GM23248 (cell line): ENCODE measurements at places on chromosomes 7 and 10.
A peak's percentile ranks its signal among the peaks of the same experiment; 100 is the strongest.

- peak within 1 kb of the TSS; percentile 80 for H3K4me3 ChIP-seq
- DNase-seq = peak; percentile 69
- no peaks in the 10 kb centered on the region for H3K36me3 ChIP-seq
- peaks cover 9% of the 10 kb centered on the region for H3K27me3 ChIP-seq
These were observed at the start of gene THSD7A for GRCh38 chr7:11831736-11832495. THSD7A (minus strand) TSS chr7:11832198; CDS start chr7:11831946, 252 bp downstream.

DNA sequence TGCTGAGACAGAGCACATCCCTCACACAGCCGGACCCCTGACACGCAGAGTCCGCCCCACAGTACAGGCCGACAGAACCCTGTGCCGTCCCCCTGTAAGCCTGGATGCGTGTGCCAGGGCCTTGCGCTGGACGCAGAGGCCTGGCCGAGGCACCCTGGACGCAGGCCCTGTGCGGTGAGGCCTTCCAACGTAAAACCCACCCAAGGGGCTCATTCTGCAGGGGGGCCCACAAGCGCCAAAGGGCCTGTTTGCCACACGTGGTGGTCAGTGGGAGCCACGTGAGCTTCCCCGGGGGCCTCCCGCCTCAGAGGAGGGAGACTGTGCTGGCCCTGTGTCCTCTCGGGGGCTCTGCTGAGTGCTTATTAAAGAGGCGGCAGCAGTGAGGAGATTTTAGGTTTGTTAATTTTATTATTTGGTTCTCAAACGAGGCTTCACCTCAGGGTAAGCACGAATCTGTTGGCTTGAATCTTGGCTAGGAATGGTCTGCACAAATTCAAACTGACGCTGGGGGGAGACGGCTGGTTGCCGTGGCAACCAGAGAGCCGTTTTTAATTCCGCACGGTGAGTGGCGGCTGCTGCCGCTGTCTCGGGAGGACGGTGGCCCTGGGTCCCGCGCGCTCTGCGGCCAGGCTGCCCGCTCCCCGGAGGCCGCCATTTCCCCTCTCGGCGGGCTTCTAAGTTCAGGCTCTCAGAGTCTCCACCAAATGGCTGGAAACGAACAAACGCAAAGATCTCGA is 4.9 kb upstream of the ADGRA1 start:
- no peak overlapping the region for H3K27ac ChIP-seq
- H3K27me3 ChIP-seq = peaks cover 22% of the 10 kb centered on the region
- H3K4me1 ChIP-seq = no peaks in the 10 kb centered on the region
- no peak for DNase-seq
- no peak overlapping the region for H3K4me3 ChIP-seq
- no peaks in the 10 kb centered on the region for H3K36me3 ChIP-seq

DNA sequence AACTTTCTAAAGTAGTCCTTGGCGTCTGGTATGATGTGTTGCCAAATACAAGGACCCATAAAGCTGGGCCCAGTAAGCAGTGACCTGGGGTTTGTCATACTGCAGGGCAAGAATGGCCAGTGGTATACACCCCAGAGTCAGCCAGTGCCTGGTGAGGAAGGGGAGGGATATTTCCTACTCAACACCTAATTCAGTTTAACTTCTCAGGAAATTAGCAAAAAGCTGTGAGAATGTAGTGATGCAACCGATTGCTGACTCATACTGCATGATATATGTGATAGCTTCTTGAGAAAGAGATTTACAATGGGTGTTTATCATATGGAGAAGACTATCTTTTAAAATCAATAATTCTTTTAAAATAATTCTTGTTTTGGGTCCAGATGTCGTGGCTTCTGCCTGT is 889.3 kb upstream of the CELF2 start:
- DNase-seq = no peak
- H3K4me3 ChIP-seq = no peak overlapping the region
- no peaks in the 10 kb centered on the region for H3K36me3 ChIP-seq
- no peak overlapping the region for H3K27ac ChIP-seq

GRCh38 chr7:42575171-42575570 is 336.7 kb downstream of the C7orf25 start:
- no peaks in the 10 kb centered on the region for H3K4me1 ChIP-seq
- no peak overlapping the region for H3K4me3 ChIP-seq
- DNase-seq = no peak
- H3K27me3 ChIP-seq = peaks cover 18% of the 10 kb centered on the region; the same call in 1 of the 2 replicates
- no peak overlapping the region for H3K27ac ChIP-seq

DNA sequence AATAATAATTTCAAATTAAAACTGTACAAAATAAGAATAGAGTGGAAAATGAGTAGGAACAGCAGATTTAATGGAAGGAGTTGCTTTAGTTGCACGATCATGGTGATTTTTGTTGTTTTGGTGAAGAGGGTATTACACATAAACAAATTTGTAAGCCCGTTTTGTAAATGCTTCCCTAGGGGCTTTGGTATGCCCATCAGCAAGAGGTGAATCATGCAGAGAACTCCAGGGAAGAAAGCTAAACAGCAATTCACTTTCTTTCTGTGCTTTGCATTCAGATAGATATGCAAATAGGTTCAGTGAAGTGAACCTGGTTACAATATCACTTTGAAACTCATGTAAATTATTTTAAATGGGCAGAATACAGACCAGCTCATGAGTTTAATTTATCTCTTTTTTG is 422.2 kb upstream of the MTPN start:
- H3K4me1 ChIP-seq = no peaks in the 10 kb centered on the region
- H3K27me3 ChIP-seq = no peaks in the 10 kb centered on the region
- H3K4me3 ChIP-seq = no peak overlapping the region
- no peak overlapping the region for H3K27ac ChIP-seq
- no peaks in the 10 kb centered on the region for H3K36me3 ChIP-seq
- no peak for DNase-seq

DNA sequence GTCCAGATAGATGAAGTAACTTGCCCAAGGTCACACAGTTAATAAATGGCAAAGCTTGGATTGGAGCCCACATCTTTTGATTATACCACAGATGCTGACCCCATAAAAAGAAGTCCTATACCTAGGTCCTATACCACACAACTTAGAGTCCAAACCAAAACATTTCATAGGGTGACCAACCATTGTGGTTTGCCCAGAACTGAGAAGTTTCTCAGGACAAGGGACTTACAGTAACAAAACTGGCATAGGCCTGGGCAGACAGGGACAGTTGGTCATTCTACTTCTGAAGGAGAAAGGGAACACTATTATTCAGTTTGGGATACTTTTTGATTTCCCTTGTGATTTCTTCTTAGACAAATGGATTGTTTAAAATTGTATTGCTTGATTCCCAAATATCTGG is 32.9 kb upstream of the PRLHR start:
- DNase-seq = no peak
- H3K27me3 ChIP-seq = peaks cover 15% of the 10 kb centered on the region; the same call in 1 of the 2 replicates
- H3K27ac ChIP-seq = no peak overlapping the region
- H3K36me3 ChIP-seq = no peaks in the 10 kb centered on the region
- no peak overlapping the region for H3K4me3 ChIP-seq
- H3K4me1 ChIP-seq = no peaks in the 10 kb centered on the region

DNA sequence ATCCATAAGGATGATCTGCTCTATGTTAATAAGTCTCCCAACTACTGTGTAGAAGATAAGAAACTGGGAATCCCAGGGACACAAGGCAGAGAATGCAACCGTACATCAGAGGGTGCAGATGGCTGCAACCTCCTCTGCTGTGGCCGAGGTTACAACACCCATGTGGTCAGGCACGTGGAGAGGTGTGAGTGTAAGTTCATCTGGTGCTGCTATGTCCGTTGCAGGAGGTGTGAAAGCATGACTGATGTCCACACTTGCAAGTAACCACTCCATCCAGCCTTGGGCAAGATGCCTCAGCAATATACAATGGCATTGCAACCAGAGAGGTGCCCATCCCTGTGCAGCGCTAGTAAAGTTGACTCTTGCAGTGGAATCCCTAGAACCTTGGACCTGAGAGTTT is 10.3 kb downstream of the WNT16 start:
- H3K4me1 ChIP-seq = peaks cover 22% of the 10 kb centered on the region
- H3K27me3 ChIP-seq = peaks cover 25% of the 10 kb centered on the region
- H3K4me3 ChIP-seq = no peak overlapping the region
- H3K27ac ChIP-seq = no peak overlapping the region
- no peak for DNase-seq
- H3K36me3 ChIP-seq = no peaks in the 10 kb centered on the region

DNA sequence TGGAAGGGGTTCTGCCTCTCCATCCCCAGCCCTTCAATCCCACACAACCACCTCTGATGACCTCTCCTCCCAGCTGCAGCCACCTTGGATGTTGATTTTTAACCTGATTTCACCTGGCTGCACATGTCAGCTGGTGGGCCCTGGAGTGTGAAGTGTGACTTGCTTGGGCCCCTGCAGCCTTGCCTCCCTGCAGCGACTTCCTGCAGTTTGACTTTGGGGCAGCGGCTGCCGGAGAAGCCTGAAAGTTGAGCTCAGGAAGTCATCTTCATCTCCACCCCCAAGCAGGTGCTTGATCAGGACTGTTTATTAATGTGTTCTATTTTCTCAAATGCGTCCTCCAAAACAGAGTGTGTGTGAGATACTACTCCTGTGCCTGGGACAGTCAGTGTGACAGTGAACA is 675.2 kb upstream of the GALNT17 start:
- no peak overlapping the region for H3K4me3 ChIP-seq
- H3K27ac ChIP-seq = no peak overlapping the region
- no peak for DNase-seq

GRCh38 chr7:3461923-3462322 is 160.9 kb downstream of the SDK1 start:
- no peaks in the 10 kb centered on the region for H3K4me1 ChIP-seq
- DNase-seq = no peak
- no peaks in the 10 kb centered on the region for H3K27me3 ChIP-seq
- H3K4me3 ChIP-seq = no peak overlapping the region
- H3K36me3 ChIP-seq = no peaks in the 10 kb centered on the region
- no peak overlapping the region for H3K27ac ChIP-seq

DNA sequence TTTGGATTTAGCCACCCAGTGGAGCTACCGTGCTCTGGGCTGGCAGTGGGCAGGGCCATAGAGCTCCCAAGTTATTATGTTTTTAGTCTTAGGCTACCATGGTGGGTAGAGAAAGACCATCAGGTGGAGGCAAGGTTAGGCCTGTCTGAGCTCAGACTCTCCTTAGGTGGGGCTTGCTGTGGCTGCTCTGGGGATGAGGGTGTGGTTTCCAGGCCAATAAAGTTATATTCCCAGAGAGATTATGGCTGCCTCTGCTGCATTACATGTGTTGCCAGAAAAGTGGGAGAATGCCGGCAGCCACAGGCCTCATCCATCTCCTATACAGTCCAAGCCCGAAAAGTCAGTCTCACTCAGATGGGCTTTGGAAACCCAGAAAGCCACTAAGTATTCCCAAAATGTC is 34.2 kb upstream of the PPP1R9A start:
- H3K4me1 ChIP-seq = no peaks in the 10 kb centered on the region
- H3K36me3 ChIP-seq = no peaks in the 10 kb centered on the region
- no peak for DNase-seq
- H3K27me3 ChIP-seq = no peaks in the 10 kb centered on the region
- no peak overlapping the region for H3K27ac ChIP-seq

DNA sequence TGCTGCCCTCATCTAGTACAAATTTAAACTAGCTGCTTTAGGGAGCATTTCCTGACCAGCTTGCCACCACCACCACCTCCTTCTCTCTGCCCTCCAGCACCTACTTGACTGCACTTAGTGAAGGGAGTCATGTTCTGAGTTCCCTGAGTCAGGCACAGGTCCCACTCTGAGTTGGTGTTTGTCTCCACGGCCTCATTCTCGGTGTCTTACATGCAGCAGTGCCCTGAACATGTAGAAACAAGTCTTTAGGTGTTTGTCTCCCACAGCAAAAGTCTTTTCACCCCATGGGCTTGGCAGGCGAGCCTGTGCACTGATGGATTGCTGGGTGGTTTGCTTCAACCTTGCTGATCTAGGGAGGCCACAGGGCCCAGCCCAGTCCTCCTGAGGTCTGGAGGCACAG is 16.9 kb downstream of the TSPAN14 start:
- no peak overlapping the region for H3K27ac ChIP-seq
- DNase-seq = no peak
- no peak overlapping the region for H3K4me3 ChIP-seq
- H3K36me3 ChIP-seq = no peaks in the 10 kb centered on the region

DNA sequence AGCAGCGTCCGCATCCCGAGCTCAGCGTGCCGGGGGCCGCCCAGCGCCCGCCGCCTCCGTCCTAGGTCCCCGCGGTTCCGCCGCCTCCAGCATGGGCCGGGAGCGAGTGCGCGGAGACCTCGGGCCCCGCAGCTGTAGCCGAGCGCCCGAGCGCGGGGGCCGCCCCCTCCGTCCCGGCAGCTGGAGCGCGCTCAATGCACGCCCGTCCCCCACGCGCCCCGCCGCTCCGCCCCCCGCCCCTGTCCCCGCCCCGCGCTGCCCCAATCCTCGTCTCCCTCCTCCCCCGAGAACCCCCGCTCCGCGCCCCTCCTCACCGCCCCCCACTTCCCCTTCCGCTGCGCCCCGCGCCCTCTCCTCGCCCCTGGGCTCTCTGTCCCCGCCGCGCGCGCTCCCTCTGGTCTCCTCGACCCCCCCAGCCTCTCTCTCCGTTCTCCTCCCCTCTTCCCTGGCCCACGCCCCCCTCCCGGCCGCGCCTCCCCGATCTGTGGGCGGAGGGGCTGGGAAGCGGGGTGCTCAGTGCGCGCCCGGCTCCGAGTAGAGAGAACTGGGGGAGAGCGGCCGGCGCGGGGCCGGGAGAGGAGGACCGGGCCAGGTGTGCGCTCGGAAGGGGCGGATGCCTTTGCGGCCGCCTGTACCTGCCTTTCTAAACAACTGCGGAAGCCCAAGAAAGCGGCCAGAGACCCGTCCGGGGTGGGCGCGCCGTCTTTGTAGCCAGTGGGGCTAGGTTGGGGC is at the start of gene VIPR2:
TSS of gene VIPR2 (minus strand) at position 110 of the 732 bp plus-strand sequence. CDS start at position 14, 96 bp downstream.
- no peak within 1 kb of the TSS for H3K4me3 ChIP-seq
- no peaks in the 10 kb centered on the region for H3K4me1 ChIP-seq
- no peaks in the 10 kb centered on the region for H3K36me3 ChIP-seq
- no peak within 1 kb of the TSS for H3K27ac ChIP-seq
- peaks cover 12% of the 10 kb centered on the region for H3K27me3 ChIP-seq
- no peak for DNase-seq

DNA sequence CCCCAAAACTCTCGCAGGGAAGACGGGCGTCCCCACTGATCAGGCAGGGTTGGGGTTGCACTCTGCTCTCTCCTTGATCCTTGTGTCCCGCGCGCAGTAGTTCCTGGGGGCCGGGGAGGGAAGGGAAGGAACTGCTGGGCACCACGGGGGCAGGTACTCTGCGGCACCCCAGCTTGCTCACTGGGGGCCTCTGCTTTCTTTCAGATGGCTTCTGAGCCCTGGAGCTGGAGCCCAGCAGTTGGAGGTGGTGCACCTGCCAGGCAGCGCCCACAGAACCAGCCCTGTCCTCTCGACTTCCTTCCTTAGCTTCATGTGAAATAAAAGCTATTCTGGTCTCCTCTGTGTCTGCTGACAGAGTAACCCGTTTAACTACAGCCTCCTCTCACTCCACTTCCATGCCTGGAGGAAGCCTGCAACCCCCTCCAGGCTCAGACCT is 12.2 kb downstream of the PLAC9 start:
- no peak for DNase-seq
- peak overlapping the region; percentile 86 for H3K27ac ChIP-seq
- H3K4me3 ChIP-seq = no peak overlapping the region
- H3K36me3 ChIP-seq = no peaks in the 10 kb centered on the region

GRCh38 chr10:30562787-30563186 is 66.8 kb downstream of the LYZL2 start:
- H3K4me3 ChIP-seq = no peak overlapping the region
- DNase-seq = no peak
- no peaks in the 10 kb centered on the region for H3K36me3 ChIP-seq
- peaks cover 3% of the 10 kb centered on the region; the same call in 1 of the 2 replicates for H3K27me3 ChIP-seq
- H3K4me1 ChIP-seq = no peaks in the 10 kb centered on the region
- H3K27ac ChIP-seq = no peak overlapping the region
